ENCODE measurements at places on chromosomes 13 and 19.

DNA sequence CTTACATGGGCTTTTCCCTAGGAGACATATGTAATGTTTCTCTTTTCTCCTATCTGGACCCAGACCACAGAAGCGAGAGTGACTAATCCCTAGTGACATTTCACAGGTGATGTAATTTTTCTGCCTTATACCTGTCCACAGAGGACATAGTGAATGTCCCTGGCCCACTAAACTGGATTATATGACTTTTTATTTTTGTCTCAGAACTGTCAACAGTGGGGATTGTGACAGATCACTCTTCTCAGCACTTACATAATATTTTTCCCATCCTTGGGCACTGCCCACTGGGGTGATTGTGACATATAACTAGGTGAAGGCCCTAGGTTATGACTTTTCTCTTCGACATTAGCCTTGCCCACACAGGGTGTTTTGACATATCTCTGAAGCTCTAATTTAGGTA, 7.9 kb upstream of the ZNF726 start:
- no peak for DNase-seq

DNA sequence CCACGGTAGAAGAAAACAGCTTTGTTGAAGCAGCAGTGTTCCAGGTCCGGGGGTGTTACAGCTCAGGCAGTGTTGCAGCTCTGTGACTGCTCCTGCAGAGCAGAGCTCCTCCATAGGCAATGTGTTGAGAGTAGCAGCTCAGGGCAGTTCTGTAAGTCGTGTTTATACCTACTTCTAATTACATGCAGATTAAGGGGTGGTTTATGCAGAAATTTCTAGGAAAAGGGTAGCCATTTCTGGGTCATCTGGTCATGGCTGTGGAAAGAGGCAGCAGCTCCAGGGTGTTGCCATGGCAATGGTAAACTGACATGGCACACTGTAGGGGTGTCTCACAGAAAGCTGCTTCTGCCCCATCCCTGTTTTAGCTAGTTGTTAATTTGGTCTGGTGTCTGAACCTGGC, 316.4 kb downstream of the GPC5 start:
- no peak for DNase-seq

DNA sequence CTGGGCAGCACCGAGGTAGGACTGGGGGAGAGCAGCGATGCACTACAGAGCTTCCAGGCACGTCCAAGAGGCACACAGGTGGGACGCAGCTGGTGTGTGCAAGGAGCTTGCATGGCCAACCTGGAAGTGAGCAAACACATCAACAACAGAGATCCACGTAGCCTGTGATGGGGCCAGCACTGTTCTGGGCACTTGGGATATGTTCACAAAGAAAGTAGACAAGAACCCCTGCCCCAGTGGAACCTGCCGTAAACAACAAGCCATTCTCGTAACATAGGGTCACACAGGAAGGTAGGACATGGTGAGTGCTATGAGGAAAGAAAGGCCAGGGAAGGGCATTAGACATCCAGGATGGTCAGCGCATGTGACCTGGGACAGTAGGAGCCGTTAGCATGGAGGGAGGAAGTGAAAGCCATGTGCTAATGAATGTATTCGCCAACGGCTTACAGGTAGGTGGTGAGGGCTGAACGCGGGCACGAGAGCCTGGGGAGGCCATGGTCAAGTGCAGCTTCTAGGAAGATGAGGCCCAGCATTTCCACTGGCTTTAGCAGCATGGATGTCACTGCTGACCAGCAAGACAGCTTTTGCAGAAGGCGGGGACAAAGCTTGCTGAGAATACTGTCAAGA, 105.5 kb downstream of the TEX26 start:
- no peak for DNase-seq

DNA sequence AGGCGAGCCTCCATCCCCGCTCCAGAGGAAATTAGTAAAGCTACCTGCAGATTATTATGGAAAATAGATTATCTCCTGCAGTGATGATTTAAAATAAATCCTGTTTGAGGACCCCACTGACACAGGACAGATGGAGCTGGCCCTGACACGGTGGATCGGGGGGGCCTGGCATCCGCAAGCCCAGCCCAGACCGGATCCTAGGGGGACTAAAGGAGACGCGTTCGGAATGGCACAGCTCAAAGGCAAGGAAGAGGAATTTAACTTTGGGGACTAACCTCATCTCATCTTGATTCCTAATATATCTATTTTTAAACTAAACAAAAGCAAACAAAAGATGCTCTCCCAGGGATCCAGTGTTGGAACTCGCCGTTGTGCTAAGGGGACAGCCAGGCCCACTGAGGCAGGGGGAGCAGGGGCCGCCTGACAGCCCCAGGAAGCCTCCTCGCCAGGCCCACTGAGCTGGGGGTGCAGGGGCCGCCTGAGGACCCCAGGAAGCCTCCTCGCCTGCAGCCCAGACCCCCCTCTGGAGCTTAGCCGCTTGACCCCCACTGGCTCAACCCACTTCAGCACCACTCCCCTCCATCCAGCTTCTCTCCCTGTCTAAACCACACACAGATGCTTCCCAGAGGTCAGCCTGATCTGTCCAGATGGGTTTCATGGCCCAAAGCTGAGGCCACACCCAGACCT, 78.6 kb downstream of the SPACA7 start:
- no peak for DNase-seq

DNA sequence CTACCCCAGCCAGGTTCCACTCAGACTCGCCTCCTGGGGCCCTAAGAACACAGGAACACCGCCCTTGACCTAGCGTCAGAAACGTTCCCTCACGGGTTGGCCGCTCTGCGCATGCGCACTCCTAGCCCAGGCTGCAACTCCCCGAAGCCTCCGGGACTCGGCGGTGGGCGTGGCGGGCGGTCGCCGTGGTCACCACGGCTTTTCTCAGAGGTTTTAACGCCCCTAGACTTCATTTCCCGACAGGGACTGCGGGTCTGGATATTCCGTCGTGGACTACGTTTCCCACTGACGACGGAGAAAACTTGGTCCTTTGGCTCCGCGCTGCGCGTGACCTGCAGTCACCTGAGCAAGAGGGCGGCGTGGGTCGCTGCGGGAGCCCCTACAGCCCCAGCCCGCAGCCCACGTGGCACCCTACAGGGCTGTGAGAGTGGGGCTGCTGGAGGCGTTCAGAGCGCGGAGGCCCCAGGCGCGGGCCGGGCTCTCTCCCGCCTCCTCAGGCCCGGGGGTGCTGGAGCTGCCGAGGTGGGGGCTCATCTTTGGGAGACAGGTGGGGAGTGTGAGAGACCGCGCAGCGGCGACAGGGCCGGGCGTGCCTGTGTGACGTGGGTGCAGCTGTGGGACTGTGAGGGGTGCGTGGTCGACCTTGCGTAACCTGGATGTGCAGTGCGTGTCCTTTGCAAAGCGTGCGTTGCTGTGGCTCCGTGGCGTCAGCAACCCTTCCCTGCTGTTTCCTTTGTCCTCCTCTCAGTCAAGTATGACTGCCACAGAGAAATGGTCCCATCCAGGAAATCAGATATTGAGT, 38.0 kb upstream of the ZNF573 start:
- peak; percentile 69 for DNase-seq

GRCh38 chr13:105452895-105453294, 1082.6 kb downstream of the EFNB2 start:
- DNase-seq, result no peak

DNA sequence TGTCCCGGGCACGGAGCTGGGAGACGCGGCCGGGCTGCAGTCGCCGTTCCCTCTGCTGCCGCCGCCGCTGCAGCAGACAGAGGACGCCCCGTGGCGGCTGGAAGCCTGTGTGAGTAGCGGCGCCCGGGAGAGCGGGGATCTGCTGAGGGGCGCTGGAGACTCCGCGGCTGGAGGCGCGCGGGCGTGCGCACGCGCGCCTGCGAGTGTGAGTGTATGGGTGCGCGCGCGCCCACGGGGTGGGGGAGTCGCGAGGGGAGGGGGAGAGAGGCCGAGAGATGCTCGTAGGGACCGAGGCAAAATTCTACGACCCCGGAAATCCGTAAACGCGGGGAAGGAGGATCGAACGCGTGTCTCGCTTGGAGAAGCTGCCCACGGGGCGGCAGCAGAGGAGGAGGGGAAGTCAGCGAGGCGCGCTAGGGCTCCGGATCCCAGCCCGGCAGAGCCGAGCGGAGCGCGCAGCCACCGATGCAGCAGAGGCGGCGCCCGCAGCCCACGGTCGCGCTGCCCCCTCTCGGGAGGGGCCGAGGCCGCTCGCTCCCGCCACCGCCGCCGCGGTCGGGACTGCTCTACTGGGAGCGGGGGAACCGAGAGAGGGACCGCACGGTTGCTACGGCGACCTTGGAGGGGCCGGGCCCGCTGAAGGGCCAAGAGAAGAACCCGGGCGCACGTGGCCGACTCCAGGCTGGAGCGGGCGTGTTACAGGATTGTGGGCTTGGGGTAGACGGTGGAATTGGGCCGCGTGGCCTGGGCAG, at the start of gene ENOX1:
Gene ENOX1, minus strand, starts transcription at position 207 of the 752 bp plus-strand sequence.
- DNase-seq, result peak; percentile 87

GRCh38 chr13:84730376-84730775, 848.1 kb upstream of the SLITRK1 start:
- no peak for DNase-seq

DNA sequence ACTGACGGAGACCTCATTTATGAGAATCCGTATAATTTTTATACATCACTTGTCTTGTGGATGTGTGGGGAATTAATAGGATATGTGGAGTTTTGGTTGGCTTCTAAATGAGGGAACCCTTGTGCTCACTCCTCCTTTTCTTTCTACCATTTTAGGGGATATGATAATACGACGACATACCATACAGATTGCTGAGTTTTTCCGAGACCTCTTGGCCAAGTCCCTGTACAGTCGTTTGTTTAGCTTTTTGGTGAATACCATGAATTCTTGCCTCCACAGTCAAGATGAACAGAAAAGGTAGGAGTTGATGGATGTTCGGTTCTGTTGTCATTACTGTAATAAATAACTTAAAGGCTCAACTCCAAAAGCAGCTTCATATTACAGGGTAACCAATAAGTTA, 335.2 kb downstream of the MYO16 start:
- no peak for DNase-seq
